ENCODE measurements at places on chromosomes 7 and 10.

GRCh38 chr7:141671705-141672496, 30.1 kb downstream of the DENND11 start:
- no peak overlapping the region for H3K4me3 ChIP-seq
- H3K27ac ChIP-seq = peak overlapping the region; percentile 53
- H3K4me1 ChIP-seq = peaks cover 16% of the 10 kb centered on the region
- no peak for DNase-seq

- no peak for DNase-seq
- H3K27ac ChIP-seq = no peak overlapping the region
- no peak overlapping the region for H3K4me3 ChIP-seq
- no peaks in the 10 kb centered on the region for H3K27me3 ChIP-seq
Observed at GRCh38 chr7:44824894-44825526, 22.9 kb downstream of the H2AZ2 start.

- no peaks in the 10 kb centered on the region for H3K36me3 ChIP-seq
- no peak overlapping the region for H3K27ac ChIP-seq
- no peaks in the 10 kb centered on the region for H3K4me1 ChIP-seq
Observed at GRCh38 chr10:64175271-64175962, 654.2 kb downstream of the REEP3 start.

GRCh38 chr10:75660823-75661222, 229.4 kb downstream of the LRMDA start:
- DNase-seq = no peak
- H3K4me1 ChIP-seq = no peaks in the 10 kb centered on the region
- H3K36me3 ChIP-seq = no peaks in the 10 kb centered on the region
- H3K27ac ChIP-seq = no peak overlapping the region

- no peaks in the 10 kb centered on the region for H3K4me1 ChIP-seq
- no peak overlapping the region for H3K27ac ChIP-seq
- DNase-seq = no peak
- H3K4me3 ChIP-seq = no peak overlapping the region
Observed at GRCh38 chr7:127154101-127154500, 98.6 kb downstream of the GRM8 start.

GRCh38 chr10:131656009-131656408, 244.8 kb upstream of the PPP2R2D start:
- H3K4me3 ChIP-seq = no peak overlapping the region
- no peak for DNase-seq
- no peak overlapping the region for H3K27ac ChIP-seq
- H3K27me3 ChIP-seq = peaks cover 6% of the 10 kb centered on the region
- no peaks in the 10 kb centered on the region for H3K4me1 ChIP-seq

GRCh38 chr10:24974976-24975375, 22.6 kb upstream of the PRTFDC1 start:
- H3K4me3 ChIP-seq = no peak overlapping the region
- DNase-seq = no peak
- H3K36me3 ChIP-seq = no peaks in the 10 kb centered on the region
- no peaks in the 10 kb centered on the region for H3K27me3 ChIP-seq

- DNase-seq = no peak
- H3K4me3 ChIP-seq = no peak overlapping the region
- no peaks in the 10 kb centered on the region for H3K27me3 ChIP-seq
- H3K36me3 ChIP-seq = no peaks in the 10 kb centered on the region
- H3K27ac ChIP-seq = no peak overlapping the region
Observed at GRCh38 chr10:3748484-3748883, 36.5 kb downstream of the KLF6 start.

GRCh38 chr10:132494866-132495630, 42.5 kb upstream of the INPP5A start:
- DNase-seq = no peak
- H3K4me3 ChIP-seq = no peak overlapping the region
- no peaks in the 10 kb centered on the region for H3K4me1 ChIP-seq
- no peak overlapping the region for H3K27ac ChIP-seq
- H3K36me3 ChIP-seq = no peaks in the 10 kb centered on the region

GRCh38 chr7:69889338-69889975, 291.2 kb downstream of the AUTS2 start:
- peaks cover 28% of the 10 kb centered on the region for H3K4me1 ChIP-seq
- H3K4me3 ChIP-seq = peak overlapping the region; percentile 3
- H3K27ac ChIP-seq = peak overlapping the region; percentile 42
- H3K36me3 ChIP-seq = no peaks in the 10 kb centered on the region
- no peaks in the 10 kb centered on the region for H3K27me3 ChIP-seq
- DNase-seq = no peak

- peaks cover 13% of the 10 kb centered on the region for H3K27me3 ChIP-seq
- no peak for DNase-seq
- H3K27ac ChIP-seq = no peak overlapping the region
- H3K36me3 ChIP-seq = no peaks in the 10 kb centered on the region
Observed at GRCh38 chr7:142478479-142479220, 220.8 kb upstream of the PRSS58 start.

- H3K4me3 ChIP-seq = no peak overlapping the region
- H3K27me3 ChIP-seq = no peaks in the 10 kb centered on the region
- no peak overlapping the region for H3K27ac ChIP-seq
- H3K36me3 ChIP-seq = peaks cover 4% of the 10 kb centered on the region
Observed at GRCh38 chr7:87147500-87147899, 4.8 kb upstream of the DMTF1 start.

DNA sequence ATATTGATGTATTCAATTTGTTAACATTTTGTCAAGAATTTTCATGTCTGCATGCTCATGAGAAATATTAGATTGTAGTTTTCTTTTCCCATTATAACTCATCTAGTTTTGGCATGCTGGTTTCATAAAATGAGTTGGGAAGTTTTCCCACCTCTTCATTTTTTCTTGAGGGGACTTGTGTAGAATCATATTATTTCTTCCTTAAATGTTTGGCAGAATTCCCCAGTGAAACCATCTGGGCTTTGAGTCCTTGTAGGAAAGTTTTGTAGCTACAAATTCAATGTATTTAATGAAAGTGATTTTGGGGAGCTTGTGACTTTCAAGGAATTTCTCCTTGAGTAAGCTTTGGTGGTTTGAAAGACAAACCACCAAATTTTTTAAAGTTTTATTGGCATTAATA, 173.2 kb downstream of the PHTF2 start:
- no peak for DNase-seq
- H3K27me3 ChIP-seq = no peaks in the 10 kb centered on the region
- no peak overlapping the region for H3K27ac ChIP-seq
- H3K36me3 ChIP-seq = peaks cover 1% of the 10 kb centered on the region

DNA sequence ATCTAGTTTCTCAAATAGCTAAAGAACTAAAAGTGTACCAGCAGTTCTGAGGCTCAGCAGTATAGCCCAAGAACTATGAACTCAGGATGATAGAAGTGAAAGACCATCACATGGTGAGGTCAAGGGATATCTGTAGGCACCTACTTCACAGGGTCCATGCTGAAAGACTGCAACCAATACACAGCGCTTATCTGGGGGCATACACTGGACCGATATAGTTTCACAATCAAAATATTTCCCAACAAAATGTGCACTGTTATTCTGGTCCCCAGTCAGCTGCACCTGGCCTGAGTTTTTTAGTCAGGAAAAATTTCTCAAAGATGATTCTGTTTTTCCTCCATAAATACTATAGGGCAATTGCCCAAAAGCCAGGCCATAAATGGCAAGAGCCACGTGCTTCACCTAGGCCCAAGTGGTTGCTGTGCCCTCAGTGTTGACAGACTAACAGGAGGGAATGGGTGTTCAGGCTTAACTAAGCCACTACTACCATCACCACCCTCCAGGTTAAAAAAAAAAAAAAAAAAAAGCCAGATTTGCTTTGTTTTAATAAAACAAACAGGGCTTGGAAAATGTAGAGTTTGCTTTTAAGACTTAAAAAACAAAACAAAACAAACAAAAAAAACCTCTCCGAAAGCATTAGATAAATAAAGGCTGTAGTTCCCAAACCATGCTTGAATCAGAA, 58.5 kb downstream of the OGDH start:
- H3K4me1 ChIP-seq = peaks cover 6% of the 10 kb centered on the region
- no peak overlapping the region for H3K27ac ChIP-seq
- H3K27me3 ChIP-seq = no peaks in the 10 kb centered on the region
- H3K4me3 ChIP-seq = no peak overlapping the region

Data from activated B cell treated with CpG ODN at 0.5 μM for 24 hours (primary cell).